ENCODE measurements at places on chromosomes 1 and 21.

DNA sequence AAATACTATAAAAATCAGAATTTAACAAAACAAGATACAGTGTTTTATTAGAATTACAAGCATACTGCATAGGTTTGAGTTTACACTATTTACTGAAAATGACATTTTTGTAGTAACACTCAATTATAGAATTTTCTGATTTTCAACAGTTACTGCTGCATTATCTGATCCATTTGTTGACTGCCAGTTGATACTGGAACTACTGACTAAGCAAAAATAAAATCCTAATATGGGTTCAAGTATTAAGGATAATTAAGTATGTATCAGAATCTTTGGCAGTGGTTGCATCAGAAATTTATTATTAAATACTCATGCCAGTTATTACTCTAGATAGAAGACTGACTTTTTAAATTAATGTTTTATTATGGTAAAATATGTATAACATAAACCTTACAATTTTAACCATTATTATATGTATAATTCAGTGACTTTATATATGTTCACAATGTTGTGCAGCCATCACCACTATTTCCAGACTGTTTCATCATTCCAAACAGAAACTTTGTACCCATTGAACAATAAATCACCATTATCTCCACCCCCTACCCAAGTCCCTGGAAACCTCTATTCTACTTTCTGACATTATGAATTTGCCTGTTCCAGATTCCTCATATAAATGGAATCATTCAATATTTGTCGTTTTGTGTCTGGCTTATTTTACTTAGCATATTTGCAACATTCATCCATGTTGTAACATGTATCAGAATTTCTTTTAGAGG lies 58.2 kb upstream of the GPR88 start:
- no peak for DNase-seq

GRCh38 chr1:6690186-6690585 lies 11.4 kb downstream of the DNAJC11 start:
- DNase-seq = no peak

DNA sequence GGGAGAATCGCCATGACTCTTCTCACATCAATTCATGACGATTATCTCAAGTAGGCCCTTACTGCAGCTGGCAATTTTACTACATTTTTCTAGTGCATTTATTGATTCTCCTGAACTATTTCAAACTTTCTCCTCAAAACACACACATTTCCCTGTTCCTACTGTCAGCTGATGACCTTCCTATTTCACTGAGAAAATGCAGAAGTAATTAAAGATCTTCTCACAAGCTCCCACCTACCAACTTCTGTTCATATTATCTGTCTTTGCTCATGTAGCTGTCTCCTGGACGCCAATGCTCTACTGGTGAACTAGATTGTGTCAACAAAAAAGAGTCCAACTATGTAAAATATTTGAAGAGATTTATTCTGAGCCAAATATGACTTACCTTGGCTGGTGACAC lies 36.4 kb upstream of the FASLG start:
- DNase-seq = no peak

GRCh38 chr1:75438355-75438754 lies 172.6 kb downstream of the SLC44A5 start:
- DNase-seq = no peak

- no peak for DNase-seq
Observed at GRCh38 chr21:44485254-44485793, 30.0 kb downstream of the LRRC3 start.

GRCh38 chr1:203505526-203506204 lies 11.7 kb downstream of the OPTC start:
- no peak for DNase-seq

DNA sequence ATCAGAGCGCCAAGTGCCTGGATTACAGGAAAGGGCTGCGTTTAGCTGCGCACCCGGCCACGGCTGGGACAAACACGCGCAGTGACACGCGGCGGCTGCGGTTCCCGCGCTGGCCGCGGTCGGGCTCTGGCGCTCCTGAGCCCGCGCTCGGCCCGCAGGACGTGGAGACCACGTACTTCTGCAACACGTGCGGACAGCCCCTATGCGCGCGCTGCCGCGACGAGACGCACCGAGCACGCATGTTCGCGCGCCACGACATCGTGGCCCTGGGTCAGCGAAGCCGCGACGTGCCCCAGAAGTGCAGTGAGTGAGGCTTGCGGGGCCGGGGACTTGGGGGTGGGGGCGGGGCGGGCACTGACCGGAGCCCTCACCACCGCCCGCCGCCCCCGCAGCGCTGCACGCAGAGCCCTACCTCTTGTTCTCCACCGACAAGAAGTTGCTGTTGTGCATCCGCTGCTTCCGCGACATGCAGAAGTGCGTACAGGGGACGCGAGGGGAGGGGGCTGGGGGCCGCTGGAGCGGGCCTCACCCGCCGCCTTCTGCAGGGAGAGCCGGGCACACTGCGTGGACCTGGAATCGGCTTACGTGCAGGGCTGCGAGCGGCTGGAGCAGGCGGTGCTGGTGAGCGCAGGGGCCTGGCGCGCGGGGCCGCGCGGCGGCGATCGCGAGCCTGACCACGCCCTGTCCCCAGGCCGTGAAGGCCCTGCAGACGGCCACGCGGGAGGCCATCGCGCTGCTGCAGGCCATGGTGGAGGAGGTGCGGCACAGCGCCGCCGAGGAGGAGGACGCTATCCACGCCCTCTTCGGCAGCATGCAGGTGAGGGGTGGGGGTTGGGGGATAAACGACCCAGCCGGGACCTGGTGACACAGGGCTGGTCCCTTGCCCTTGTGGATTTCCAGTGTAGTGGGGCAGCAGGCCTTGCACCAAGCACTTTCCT lies 3.1 kb downstream of the RNF207 start:
- no peak for DNase-seq

- DNase-seq = no peak
Observed at GRCh38 chr1:39615086-39615673, 24.3 kb downstream of the HEYL start.

- DNase-seq = no peak
Observed at GRCh38 chr1:40630488-40631223, 34.8 kb downstream of the RIMS3 start.

Measured in NCI-H1105 (cell line).